Stimulated activated CD4-positive, alpha-beta T cell treated with anti-CD3 and anti-CD28 coated beads, Interleukin-1b, Interleukin-23, amount 100 ng/mL, for 48 hours (primary cell): ENCODE measurements at places on chromosomes 2 and 18.

GRCh38 chr2:75892490-75892889 lies 181.8 kb upstream of the GCFC2 start:
- no peak for DNase-seq

DNA sequence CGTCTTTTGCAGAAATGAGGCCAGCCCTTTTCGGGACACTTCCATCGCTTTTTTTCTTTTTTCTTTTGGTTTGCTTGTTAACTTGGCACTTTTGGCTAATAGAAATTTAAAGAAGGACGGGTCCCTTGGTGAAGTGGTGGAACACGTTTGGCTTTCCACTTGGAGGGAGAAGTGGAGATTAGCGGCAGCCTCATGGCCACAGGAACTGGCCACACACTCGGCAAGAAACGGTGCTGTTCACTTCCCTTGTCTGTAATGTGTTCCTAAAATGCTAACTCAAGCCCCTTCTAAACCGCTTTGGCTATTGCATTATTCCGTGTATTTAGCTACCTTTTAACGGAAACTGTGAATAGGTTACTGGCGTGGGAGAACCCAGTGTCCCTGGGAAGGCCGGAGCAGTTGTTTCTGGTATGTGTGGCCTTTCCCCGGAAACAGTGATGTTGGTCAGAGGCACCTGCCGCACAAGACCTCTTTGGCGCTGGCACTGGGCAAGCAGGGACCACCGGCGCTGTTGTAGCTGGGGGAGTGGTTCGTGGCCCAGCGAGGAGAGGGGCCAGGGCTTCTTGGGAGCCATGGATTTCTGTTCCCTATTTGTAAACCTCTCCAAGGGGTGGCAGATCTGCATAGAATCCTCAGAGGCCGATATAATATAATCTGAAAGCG lies 981 bp downstream of the RAMP1 start:
- DNase-seq = no peak

DNA sequence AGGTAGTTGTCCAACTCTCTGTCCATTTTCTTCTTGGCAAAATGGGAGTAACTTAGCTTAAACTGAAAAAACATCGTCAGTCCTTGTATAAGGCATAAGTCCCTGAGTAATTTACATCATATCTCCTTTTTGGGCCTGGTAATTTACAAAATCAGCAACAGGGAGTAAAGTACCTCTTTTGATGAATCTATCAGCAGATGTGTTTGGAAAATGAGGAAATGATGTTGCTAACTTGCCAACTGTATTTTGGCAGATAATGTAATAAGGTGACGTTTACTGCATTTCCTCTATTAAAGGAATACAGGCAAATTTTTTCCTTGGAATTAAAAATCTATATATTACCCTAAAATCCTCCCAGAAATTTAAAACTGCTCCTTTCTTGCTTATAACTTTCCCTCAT lies 29.2 kb downstream of the ANKRD44 start:
- DNase-seq = no peak

DNA sequence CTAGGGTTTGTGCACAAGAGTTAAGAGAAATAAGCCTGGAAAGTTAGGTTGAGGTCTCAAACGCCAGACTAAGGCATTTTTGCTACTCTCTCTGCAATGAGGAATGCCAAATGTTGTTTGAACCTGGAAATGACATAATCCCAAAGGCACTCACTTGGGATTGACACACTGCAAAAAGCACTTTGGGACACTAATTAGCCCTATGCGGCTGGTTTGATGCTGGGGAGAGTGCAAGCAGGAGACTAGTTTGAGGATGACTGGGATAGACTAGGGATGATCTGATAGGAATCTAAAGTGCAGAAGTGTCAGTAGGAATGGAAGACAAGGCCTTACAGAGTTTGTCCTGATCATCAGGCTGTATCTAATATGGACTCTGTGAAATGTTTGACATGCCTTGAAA lies 469.0 kb downstream of the SLC4A3 start:
- DNase-seq = no peak

- no peak for DNase-seq
Observed at GRCh38 chr2:133513893-133514292, 54.4 kb downstream of the NCKAP5 start.

- DNase-seq = no peak
Observed at GRCh38 chr2:193505620-193506019, 1310.9 kb upstream of the TMEFF2 start.

- no peak for DNase-seq
Observed at GRCh38 chr2:217804338-217804737, 198.5 kb downstream of the TNS1 start.

DNA sequence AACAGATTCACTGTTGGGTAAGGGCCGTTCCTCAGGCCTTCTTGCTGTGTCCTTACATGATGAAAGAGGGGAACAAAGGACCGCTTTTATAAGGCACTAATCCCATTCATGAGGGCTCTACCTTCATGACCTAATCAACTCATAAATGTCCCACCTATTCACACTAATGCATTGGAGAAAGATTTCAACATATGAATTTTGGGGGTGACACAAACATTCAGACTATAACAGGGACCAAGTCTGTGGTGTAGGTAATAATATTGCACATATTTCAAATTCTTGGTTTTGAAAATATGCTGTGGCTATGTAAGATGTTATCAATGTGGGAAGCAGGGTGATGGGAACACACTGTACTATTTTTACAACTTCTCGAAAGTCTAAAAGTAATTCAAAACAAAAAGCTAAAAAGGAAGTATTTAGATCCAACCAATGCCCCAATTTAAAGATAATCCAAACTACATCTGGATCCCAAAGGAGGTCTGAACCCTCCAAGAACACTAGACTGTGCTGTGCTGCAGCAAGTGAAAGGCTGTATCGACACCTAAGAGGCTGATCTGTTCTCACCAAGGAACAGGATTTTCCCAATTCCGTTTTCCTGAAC lies 82.4 kb upstream of the TGIF1 start:
- no peak for DNase-seq

- DNase-seq = no peak
Observed at GRCh38 chr2:31366733-31367132, 47.8 kb downstream of the XDH start.
